Breast epithelium (tissue), 4 donors: ENCODE measurements at places on chromosomes 7 and 10.

DNA sequence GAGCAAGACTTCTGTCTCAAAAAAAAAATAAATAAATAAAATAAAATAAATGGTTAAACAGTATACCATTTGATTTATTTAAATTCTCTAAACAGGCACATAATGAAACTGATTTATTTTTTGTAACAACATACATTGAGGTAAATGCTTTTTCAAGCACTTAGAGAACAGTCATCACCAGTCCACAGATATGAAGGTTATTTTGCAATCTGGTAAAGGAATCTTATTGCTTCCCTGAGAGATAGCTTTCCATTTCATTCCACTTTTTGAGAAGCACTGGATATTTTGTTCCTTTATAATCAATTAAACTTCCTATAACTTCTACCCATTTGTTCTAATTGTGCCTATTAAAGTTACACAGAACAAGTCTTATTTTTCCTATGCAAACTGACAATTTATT is 5.2 kb downstream of the CEP55 start:
- no peak for DNase-seq

GRCh38 chr7:70352906-70353305 is 754.6 kb downstream of the AUTS2 start:
- DNase-seq: no peak

DNA sequence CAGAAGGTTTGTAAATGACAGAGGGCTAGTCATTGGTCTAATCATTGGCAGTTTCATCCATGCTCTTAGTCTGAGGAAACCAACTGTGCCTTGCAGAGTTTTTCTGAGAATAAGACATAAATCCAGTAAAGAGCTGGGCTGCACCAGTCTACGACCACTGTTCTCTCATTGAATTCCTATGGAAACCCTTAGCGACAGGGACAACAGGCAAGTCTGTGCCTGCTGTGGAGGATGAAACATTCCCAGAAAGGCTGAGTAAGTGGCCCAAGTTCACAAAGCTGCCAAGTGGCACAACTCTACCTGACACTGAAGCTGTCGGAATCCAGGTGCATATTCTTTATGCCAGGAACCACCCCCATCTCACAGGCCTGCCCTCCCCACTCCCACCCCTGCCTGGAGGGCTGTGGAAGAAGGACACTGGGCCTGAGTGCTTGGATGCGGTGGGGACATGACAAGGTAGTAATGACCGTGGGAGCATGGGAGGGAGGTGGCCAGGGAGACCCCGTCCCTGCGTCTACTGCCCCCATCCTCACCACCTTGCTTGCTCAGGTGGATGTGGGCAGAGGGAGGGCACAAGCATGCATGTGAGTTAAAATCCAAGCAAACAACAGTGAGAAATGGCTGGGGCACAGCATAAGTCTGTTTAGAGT is 58.0 kb downstream of the VSTM4 start:
- DNase-seq: no peak

GRCh38 chr10:81019029-81019890 is 481.6 kb downstream of the SH2D4B start:
- no peak for DNase-seq

DNA sequence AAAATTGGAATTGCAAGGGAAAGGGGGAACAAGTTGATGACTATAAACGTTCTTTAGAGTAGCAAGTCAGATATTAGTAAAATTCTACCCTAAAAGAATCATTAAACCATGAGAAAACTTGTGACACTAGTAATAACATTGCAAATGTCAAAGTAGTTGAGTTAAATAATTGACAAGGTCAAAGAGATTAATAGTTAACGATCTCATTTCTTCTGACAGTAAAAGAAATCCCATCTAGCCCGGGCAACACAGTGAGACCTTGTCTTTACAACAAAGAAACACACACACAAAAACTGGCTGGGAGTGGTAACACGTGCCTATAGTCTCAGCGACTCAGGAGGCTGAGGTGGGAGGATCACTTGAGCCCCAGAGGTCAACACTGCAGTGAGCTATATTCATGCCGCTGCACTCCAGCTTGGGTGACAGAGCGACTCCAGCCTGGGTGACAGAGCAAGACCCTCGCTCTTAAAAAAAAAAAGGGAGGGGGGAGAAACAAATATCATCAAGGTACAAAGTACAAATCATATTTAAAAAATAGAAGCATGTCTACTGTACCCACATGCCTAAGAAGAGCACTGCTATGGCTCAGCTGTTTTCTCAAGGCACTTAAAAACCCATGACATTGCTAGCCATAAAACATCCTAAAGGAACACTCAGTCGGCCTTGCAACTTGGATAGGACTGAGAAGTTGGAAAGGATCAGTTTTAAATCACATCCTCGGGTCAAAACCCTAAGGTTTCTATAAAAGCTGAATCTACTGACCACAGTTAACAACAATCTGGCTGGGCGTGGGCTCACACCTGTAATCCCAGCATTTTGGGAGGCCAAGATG is 401.1 kb downstream of the PARD3 start:
- no peak for DNase-seq

GRCh38 chr7:98878365-98879197 is at the start of gene TRRAP:
TSS of gene TRRAP (plus strand) at chr7:98878532. CDS start at chr7:98881151, 2,619 bp downstream.
- DNase-seq: peak; percentile 63

GRCh38 chr7:115410434-115410820 is 488.5 kb downstream of the MDFIC start:
- DNase-seq: no peak

DNA sequence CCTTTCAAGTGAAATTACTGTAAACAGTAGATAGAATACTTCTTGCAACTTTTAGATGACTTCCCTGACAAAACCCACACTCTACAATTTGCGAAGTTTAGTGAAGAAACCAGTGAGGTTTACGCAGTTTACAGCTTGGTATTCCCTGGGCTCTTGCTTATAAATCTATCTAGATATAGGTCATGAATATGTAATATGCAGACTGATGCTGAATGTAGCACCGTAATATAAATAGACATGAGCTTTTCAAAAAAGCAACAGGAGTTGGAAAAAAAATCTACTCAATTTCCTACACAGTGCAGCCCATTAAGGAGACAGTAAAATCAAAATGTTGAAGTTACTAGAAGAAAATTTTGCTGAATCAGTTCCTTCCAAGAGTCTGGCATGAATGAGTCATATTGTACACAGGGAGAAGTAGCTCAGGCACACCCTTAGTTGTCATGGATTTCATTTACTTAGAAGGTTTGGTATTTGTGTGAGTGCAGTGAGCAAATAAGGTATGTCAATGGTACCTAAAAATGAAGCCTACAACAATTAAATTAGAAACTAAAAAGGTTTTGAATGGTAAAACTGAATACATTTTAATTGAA is 67.7 kb upstream of the NEUROD6 start:
- no peak for DNase-seq

GRCh38 chr10:73809061-73809818 is 2.2 kb downstream of the NDST2 start:
- DNase-seq: no peak

- DNase-seq: no peak
Measured at GRCh38 chr10:16360001-16360400, 76.8 kb upstream of the PTER start.

- DNase-seq: no peak
Measured at GRCh38 chr7:77244222-77244934, 44.8 kb upstream of the FGL2 start.

GRCh38 chr10:35365994-35366393 is 29.7 kb downstream of the CCNY start:
- DNase-seq: no peak

GRCh38 chr10:50999163-50999562 is 75.1 kb upstream of the PRKG1 start:
- no peak for DNase-seq

DNA sequence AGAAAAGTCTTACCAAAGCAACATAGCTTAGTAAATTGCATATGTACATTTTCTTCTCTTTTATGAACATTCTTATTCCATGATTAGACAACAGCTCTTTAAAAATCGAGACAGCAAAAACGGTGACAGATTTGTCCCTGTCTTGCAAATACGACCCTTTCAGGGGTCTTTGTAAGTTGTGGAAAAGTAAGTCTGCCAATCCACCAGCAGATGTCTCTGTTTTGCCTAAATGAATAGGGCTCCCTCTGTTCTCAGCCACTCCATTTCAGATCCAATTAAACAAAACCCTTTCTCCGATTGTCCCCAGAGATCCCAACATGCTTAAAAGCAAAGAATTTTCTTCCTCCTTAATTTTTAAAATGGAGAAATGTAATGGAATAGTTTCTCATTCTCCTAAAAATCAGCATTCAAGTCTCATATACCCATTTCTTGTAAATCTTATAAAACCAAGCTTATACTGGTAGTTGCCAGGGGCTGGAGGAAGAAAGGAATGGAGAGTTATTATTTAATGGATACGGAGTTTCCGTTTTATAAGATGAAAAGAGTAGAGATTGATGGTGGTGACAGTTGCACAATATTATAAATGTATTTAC is 61.0 kb upstream of the NFE2L3 start:
- no peak for DNase-seq

DNA sequence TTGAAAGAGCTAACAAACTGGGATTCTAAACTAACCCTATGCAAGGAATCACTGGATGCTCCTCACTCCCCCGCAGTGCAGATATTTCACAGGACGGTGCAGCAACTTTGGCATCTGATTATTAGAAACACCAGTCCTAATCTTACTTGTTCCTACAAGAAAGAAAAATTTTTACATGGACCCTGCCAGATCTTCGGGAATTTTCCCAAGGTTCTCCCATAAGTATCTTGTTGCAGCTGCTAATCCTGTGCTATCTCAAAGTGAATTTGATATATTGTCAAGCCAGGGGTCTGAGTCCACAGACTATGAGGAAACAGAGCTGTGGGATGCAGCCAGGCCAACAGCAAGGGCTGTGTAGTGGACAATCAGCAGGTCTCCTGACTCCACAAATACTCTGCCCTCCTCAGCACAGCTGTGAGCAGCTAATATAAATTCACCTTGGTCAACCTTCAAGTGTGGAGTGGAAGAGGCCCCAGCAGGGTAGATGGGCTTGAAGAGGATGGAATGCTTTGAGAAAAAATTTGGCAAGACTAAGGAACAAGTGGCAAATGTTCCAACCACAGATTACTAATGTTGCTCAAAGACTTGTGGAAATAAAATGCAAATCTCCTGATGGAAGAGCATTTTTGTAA is 25.6 kb downstream of the VSTM4 start:
- no peak for DNase-seq

- no peak for DNase-seq
Measured at GRCh38 chr10:82622479-82622878, 747.5 kb downstream of the NRG3 start.

- no peak for DNase-seq
Measured at GRCh38 chr7:4308205-4308590, 373.9 kb upstream of the FOXK1 start.

DNA sequence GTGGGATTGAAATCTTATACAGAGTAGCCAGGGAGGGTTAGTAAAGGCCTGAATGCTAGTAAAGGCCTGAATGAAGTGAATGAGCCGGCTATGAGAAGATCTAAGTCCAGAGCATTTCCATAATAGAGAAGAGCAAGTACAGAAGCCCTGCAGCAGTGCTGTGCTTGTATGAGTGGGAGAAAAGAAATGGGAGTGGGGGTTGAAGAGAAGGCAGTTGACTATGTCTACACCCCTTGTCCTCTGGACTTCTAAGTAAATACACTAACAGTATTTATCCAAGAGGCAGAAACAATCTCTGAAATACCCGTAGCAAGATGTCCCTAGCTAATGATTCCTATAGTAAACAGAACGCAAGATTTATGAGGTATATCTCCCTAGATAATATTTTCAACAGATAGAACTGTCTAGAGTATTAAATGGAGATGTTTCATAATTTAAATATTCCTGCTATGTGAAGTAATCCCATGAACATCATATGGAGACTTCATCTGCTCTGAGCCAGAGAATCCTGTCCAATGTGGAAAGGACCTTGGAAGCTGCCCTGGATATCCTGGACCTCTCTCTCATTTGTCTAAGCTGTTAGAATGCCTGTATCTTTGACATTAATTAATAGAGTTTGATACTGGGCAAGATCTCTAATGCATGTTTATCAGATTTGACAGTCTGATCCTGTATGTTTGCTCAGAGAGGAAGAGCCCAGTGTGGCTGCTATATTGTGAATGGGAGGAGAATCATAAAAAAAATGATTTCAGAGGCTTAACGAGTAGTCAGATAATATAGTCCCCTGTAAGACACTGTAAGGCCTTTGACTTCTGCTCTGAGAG is 171.6 kb downstream of the LRRN3 start:
- DNase-seq: no peak

DNA sequence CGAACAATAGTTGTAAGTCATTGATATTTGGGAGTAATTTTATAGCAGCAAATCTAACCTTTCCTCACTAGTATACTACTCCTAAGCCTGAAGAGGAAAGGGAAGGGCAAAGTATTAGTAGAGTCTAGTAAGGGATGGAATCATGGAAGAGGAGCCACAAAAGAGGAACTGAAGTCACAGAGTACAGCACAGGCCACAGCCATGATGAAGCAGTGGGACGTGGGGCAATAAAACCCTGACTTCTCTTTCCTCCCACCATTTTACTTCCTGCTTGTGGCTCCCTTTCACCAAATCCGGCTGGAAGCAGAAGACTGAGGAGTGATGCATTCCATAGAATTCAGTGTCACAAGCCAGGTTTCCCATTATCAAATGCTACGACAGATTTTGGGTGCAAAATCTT is 58.7 kb downstream of the CABCOCO1 start:
- no peak for DNase-seq

DNA sequence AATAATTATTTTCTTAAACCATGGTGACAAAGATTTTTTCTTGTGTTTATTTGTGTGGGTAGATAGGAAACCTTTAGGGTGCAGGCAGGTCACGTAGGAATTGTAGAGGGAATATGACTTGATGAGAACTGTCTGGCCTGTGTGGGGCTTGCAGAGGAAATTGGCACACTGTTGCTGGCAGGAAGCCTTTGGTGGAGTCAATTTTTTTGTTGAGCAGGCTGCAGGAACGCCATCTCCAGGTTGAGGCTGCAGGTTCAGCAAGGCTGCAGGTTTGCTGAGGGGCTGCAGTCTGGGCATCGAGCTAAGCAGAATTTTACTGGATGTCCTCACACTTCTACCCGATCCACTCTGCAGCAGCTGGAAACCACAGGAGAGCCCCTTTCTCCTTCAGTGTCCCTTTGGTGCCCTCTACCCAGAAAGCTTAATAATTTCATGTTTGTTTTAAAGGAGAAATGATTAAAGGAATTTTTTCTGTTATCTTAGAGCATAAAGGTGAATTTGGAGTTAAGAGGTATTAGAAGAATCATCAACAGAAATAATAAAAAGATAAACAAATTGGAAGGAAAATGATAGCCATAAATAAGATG is 37.0 kb downstream of the TBC1D12 start:
- no peak for DNase-seq

DNA sequence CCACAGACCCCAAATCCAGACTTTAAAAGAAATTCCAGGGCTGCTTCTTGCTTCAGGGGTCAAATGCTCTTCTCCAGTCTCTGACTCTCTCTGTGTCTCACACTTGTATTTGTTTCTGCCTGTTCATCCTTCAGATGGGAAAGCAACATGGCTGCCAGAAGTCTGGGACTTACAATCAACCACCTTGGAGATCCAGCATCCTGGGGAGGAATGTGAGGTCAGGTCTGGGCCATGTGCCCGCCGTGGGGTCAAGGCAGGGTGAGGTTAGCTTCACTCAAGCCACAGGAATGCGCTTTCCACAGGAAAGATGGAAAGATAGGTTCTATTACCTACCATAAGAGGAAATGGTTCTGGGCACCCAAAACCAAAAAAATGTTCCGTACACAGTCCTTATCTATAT is 34.3 kb upstream of the NPVF start:
- DNase-seq: no peak
